CD4-positive, alpha-beta T cell treated with Interleukin-6 at 100 ng/mL for 8 hours (primary cell): ENCODE measurements at places on chromosomes 12 and 14.

- DNase-seq: peak; percentile 64
Observed at GRCh38 chr12:89245090-89245489, 107.2 kb downstream of the DUSP6 start.

DNA sequence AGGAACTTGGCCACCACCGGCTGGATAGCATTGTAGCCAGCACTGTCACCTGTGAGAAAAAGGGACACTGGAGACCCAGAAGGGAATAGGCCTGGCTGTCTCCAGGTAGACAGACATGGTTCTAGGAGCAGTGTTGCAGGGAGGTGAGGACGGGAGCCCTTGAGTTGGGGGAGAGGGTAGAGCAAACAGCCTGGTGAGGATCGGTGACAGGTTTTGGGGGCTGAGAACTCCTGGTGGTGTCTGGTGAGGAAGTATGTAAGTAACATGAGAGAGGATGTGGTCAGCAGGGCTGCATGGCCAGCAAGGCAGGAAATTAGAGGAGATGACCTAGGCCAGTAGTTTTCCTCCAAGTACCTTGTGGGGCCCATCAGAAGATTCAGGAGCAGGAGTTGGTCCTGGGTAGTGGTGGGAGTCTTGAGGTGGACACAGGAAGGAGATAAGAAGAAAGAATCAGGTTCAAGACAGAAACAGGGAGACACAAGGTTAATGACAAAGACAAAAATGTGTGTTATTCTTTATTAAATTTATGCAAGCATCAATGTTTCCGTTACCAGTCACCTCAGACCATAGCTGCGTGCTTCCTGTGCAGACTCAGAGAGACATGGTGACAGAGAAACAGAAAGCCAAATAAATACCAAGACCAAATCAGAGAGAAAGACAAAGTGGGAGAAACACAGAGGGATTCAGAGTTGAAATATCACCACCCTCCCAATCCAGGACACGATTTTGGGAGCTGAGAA lies at the start of gene ARHGAP9:
TSS of gene ARHGAP9 (minus strand) at position 491 of the 740 bp plus-strand sequence. CDS start at position 31, 460 bp downstream.
- peak; percentile 75 for DNase-seq

DNA sequence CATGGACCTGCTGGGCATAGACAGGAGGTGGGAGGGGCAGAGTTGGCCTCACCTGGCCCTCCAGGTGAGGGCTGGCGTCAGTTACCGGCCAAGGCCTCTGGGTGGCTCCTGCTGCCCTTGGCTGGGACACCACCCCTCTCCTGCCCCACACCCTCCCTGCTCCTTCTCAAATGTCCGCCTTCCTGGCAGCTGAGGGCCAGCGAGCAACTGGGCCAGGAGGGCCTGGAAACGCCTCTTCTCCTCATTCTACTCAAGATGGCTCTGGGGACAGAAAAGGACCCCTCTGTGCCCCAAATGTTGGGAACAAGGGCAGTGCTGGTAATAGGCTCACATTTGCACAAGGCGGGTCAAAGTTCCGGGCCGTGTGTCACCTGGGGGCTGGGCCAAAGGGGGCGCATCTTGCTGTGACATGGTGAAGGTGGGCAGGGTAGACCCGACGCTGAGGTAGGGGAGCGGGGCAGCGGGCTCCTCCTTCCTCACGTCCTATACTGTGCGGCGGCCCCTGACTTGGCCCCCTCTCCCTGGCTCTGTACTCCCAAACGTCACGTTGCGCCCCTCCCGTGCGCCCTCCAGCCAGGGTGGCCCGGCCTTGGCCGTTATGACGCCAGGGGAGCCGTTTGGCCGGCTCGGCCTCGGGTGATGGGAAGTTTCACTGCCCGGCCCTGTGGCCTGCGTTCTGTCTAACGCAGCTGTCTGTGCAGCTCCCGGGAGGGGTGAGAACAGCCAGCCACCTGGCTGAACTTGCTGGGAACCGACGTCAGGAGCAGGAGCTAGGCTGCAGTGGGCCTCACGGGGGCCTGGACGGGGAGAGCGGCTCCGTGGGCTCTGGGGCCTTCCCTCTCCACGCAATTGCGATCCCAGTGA lies 18.0 kb upstream of the DLK1 start:
- DNase-seq: no peak

- DNase-seq: no peak
Observed at GRCh38 chr14:95184413-95184790, 27.1 kb upstream of the DICER1 start.

GRCh38 chr12:108757856-108758255 lies 26.5 kb upstream of the CORO1C start:
- no peak for DNase-seq

GRCh38 chr14:100076606-100077005 lies 11.4 kb downstream of the EVL start:
- no peak for DNase-seq

GRCh38 chr14:22518073-22518472 lies 71.0 kb downstream of the DAD1 start:
- DNase-seq: no peak

GRCh38 chr14:77623201-77623600 lies 6.8 kb upstream of the SPTLC2 start:
- DNase-seq: no peak

DNA sequence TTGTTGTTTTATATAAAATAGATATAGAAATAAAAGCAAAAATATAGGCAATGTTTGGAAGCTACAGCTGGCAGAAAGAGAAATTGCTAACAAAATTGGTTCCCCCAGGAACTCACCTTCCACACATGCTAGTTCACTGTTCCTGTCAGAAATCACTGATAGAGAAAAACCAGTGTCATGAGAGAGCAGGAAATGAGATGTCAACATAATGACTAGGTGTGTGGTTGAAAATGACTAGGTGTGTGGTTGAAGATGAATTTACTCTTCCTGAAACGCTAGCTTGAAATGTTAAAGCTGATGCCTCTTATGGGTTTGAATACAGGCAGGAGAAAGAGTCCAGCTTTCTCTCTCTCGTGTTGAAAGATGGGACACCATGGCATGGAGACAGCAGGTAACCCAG lies 216.3 kb downstream of the C12orf42 start:
- DNase-seq: no peak

DNA sequence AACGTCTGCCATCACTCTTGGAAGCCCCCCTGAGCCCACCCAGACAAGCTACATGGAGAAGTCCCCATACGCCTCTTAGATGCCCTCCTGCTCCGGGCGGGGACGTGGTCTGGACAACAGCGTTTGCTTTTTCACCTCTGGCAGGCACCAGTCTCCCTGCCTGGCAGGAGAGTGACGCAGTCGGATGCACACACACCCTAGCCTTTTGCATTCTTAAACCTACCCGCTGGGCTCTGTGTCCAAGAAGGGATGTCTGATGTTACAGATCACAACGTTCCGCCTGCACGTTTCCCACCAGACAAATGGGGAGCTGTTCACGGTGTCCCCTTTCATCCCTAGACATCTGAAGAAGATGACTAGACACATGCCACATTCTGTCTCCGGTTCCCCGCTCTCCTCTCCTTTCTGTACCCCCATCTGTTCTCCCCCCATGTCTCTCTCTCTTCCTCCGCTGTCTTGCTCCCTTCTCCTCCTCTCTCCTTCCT lies 100.2 kb downstream of the RIMBP2 start:
- DNase-seq: no peak

DNA sequence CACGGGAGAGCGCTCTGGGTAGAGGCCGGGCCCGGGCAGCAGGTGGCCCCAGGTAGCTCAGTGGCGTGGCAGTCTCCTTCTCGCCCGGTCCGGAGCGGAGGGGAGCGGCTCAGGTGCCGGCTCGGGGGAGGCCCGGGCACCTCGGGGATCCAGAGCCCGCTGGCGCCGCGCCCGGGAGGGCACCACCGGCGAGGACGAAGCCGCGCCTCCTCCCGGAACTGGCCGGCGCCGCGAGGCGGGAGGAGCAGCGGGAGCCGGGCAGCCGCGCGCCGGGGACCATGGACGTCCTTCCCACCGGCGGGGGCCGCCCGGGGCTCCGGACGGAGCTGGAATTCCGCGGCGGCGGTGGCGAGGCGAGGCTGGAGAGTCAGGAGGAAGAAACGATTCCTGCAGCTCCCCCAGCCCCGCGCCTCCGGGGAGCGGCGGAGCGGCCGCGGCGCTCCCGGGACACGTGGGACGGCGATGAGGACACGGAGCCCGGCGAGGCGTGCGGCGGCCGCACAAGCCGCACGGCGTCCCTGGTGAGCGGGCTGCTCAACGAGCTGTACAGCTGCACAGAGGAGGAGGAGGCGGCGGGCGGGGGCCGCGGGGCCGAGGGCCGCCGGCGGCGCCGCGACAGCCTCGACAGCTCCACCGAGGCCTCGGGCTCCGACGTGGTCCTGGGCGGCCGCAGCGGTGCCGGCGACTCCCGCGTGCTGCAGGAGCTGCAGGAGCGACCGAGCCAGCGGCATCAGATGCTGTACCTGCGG lies 21.5 kb upstream of the GNS start:
- DNase-seq: no peak
